NCI-H187 (cell line): ENCODE measurements at places on chromosomes 6 and 20.

- no peak for DNase-seq
Observed at GRCh38 chr6:24274441-24275083, 83.3 kb downstream of the DCDC2 start.

DNA sequence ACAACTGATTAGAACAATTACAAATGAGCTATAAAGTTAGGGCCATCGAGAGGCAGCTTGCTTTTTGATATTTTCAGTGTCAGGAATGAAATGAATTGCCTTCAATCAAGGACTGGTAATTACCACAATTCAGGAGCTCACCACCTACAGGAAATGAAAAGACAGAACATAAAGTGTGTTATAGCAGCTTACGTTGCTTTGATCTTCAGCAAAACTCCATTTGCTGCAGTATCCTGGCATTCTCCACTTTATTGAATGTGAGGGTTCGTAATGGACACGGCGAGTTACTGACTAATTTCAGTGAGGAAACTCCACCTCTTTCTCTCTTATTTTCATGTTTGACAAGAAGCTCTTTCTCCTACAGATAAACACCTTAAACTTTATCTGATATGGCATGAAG, 440.0 kb upstream of the HSF2 start:
- DNase-seq, result no peak

DNA sequence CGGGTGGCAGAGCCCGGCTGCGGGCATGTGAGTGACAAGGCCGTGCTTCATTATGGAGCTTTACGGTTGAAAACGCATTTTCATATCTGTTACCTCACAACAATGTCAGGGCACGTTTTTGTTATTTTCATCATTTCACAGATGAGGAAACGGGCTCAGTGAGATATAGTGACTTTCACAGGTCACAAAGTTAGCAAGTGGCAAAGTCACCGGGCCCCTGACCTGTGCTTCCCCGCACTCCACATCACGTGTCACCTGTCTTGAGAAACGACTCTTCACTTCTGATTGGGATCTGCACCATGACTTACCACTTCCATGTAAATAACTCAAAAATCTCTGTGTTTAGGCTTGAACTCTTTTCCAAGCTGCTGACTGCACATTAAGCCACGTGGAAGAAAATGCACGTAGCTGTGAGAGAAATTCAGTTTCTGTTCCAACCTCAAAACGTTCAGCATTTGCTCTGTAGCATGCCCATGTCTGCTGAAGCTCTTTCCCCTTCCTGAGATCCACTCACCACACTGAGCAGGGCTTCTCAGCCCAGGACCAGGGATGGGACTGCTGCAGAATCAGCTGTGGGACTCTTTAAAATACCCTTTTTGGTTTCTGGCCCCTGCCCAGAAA, 107.2 kb downstream of the ARMC2 start:
- DNase-seq, result no peak

- no peak for DNase-seq
Observed at GRCh38 chr20:12535316-12535715, 473.5 kb upstream of the SPTLC3 start.

DNA sequence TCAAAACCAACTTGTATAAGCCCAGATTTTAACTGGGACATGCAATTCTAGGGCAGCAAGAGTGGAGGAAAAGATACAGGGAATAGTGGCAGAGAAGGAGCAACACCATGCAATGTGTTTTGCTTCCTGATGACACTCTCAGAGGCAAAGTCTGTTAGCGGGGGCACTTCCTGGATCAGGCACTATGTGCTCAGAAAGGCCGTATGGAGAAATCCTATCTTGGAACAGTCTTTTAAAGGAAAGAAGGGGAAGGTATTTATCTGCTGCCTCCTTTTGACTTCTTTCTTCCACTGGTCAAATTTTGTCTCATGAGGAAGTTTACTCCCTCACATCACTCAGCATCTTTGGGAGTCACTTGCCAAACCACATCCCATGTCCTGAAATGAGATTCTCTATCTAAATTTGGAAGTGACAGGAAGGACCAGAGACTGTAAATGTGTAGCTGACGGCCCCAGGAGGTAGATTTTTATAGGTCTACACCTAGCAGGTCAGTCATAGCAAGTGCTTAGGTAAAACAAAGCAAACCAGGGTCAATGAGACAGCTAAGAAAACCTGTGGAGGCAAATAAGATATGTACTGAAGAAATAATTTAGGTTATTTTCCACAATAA, 91.7 kb upstream of the ELOVL5 start:
- no peak for DNase-seq

DNA sequence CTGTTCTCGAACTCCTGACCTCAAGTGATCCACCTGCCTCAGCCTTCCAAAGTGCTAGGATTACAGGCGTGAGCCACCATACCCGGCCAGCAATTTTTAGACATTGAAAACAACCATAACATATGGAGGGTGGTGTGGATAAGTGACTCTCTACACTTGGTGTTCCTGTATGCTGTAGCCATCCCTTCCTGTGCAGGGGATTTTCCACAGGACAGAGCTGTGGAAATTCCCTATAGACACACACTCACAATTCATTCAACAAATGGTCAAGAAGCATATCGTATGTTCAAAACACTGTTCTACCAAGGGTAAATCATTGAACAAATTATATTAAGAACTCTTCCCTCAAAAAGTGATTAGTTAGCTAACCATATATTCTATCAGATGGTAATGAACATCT, 6.3 kb downstream of the BTN2A1 start:
- no peak for DNase-seq

DNA sequence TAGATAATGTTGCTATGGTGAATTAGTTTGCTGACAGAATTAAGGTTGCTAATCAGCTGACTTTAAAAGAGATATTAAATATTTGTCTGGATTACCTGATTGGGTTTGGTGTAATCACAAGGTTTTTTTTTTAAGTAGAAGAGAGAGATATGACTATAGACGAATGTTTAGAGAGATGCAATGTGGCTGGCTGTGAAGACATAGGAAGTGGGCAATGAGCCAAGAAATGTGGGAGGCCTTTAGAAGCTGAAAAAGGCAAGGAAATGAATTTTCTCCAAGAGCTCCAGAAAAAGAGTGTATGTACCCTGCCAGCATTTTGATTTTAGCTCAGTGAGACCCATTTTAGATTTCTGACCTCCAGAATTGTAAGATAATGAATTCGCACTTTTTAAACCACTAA, 598.3 kb downstream of the PKHD1 start:
- DNase-seq, result no peak

DNA sequence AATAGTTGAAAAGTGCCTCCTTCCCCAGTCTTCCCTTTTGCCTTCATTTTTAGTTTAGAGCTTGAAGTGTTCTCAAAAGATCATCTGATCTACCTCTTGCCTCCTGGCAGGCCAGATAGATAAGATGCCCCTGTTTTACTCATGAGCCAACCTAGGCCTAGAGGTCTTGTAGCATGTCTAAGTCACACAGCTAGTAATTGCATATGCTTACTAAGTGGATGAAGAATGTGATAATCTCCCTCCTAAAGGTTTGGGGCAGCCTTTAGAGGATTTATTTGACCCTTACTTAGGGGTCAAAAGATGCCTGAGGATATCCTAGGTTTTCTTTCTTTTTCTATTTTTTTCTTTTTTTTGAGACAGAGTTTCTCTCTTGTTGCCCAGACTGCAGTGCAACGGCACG, 2.1 kb downstream of the C6orf141 start:
- no peak for DNase-seq

DNA sequence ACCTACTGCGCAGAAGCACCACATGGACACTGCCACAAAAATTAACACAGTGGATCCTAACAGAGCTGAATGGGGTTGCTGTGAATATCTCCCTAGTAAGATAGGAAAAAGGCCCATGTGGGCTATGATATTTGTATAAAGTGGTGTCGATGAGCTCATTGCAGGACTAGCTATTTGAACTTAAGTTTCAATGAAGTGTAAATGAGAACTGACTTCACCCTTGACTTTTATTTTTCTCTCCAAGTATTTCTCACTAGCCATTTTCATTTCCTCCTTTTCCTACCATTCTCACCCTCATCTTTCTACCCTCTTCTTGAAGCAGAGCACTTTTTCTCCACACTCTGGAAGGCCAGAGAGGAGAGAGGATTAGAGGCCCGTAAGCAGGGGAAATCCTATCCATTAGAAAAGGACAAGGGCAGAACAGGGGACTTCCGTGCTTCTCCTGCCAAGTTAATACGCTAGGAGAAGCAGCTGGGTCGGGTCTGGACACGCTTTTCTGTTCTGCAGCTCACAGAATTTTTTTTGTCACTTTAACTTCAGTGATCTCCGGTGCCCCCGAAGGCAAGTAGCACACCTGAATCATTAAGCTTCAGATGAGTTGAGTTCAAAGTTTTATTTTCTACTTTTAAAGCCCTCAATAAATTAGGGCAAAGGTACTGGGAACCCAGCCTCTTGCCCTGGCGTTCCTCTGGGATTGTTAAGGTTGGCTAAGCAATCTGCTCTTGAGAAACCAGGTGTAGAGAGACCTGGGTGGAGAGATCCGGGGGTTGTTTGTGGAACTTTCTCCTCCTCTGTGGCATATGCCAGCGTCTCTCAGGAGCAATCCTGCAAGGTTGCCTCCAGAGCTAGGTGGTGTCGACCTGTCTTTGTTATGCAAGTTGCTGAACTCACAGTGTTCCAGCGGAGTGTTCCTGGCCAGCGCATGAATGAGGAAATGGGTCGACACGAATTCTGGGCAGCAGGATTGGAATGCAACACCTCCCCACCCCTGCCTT, 56.2 kb upstream of the ARID1B start:
- DNase-seq, result no peak

GRCh38 chr6:128343706-128344105, 176.7 kb downstream of the PTPRK start:
- no peak for DNase-seq

DNA sequence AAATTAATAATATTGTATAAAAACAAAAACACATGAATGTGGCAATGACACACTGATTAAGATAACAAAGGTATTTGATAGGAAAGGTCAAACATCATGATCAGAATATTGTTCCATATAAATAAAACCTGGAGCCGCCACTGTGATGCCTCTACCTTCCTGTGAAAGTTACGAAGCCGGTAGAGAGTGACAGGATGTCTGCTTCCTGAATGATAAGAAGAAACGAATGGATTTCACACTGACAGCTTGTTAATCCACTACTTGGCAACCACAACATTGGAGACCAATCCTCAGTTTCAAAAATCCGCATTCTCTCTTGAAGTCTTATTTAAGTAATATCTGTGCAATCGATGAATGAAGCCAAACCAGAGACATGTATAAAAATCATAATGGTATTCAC, 315.1 kb downstream of the HDGFL1 start:
- DNase-seq, result no peak

GRCh38 chr6:90859612-90860011, 272.7 kb upstream of the MAP3K7 start:
- DNase-seq, result no peak

GRCh38 chr20:58497724-58498469, 17.3 kb downstream of the APCDD1L start:
- no peak for DNase-seq

DNA sequence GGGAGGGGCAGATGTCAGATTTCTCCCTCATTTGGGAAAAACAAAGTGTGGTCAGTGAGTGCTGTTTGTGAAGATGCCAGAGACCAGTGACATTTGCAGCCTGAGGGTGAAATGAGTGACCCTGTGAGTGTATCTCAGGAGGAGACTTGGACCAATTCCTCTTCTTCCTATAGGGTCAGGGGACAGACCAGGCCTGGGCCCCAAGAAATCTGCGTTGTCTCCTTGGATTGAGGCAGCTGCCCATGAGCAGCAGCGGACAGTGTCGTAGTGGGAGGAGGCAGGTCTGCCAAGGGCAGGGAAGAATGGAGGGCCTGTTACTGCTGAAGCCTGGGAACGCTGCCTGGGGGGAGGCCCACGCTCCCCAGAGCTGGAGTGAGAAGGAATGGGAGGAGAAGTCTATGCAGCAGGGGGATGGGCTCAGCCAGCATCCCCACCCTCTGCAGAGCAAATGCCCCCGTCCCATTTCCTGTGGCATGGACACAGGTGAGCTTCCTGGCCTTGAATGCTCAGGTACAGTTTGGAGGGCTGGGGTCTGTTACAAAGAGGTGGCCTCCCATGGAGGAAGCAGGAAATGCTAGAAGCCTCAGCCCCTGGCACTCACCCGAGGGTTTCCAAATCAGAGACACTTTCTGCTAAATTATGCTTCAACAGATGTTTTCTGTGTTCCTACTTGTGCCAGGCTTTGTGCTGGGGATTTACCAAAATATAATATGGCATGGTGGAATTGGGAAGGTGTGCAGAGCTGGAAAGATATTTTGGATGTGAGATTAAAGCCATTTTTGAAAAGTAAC, 29.8 kb downstream of the DAAM2 start:
- no peak for DNase-seq

DNA sequence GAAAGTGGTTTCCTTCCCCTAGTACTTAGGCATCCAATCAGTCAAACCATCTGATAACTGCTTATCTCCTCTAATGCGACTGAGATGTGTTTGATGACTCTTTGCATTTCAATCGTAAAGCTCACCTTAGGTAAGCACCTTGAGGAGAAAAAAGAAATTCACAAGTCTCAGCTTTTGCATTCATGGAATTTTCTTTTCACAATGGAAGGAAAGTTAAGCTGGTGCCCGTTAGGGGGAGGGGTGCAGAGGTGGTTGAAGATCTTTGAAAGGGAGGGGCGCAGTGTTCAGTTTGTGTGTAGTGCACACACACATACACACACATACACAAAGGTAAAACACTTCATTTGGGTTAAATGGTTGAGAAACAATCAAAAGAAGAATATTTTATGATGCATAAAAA, 87.1 kb upstream of the SALL4 start:
- no peak for DNase-seq

GRCh38 chr6:449057-449430, 57.5 kb downstream of the IRF4 start:
- DNase-seq, result no peak

- DNase-seq, result no peak
Observed at GRCh38 chr6:155483858-155484257, 28.2 kb upstream of the NOX3 start.

- DNase-seq, result no peak
Observed at GRCh38 chr6:162050579-162050978, 677.0 kb downstream of the PRKN start.

- DNase-seq, result no peak
Observed at GRCh38 chr6:131387562-131388447, 185.2 kb upstream of the ARG1 start.

- no peak for DNase-seq
Observed at GRCh38 chr6:120230008-120230407, 880.4 kb upstream of the MAN1A1 start.

DNA sequence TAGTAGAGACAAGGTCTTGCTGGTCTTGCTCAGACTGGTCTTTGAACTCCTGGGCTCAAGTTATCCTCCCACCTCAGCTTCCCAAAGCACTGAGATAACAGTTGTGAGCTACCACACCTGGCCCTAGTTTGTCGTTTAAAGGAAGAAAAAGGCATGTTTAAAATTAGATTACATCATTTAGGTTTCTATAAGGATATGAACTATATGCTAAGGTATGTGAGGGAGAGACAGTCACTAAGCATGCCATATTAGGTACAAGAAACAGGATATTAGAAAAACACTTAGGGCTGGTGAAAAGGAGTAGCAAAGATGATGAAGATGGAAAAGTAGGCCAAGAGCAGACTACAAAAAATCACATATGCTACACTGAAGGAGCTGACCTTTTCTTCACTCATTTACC, 106.4 kb downstream of the ASCC3 start:
- DNase-seq, result no peak
